ENCODE measurements at places on chromosomes 5 and 9.

DNA sequence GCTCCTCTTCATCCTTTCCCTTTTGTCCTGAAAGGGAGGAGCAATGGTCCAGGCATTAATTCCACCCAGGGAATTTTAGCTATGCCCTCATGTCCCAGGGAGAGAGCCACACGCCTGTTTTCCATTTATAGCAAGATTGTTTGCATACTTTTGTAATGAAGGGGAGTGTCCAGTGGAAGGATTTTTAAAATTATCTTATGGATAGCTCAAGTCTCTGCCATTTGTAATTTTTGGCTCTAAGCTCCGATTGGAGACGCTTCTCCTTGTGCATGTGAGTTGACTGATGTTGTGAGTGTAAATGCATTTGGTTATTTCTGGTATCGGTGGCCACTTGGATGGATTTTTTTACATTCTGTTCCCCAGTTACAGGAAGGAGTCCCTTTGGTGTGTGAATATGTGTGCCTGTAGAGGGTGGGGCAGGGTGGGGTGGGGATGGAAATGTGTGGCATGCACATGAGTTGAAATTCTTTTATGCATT lies 7.2 kb upstream of the RPL26L1 start:
- no peak for DNase-seq

DNA sequence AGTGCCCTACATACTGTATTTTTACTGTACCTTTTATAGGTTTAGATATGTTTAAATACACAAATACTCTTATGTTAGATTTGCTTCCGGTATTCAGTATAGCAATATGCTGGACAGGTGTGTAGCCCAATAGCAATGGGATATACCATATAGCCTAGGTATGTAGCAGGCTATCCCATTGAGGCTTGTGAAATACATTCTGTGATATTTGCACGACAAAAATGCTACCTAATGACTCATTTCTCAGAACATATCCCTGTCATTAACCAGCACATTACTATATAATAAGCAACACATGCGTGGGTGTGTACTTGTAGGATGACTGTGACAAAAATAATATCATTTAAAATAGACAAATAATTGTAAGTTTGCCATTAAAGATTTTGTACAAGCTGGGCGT lies 208.8 kb downstream of the MRPS30 start:
- no peak for DNase-seq

- no peak for DNase-seq
Observed at GRCh38 chr5:170525470-170526211, 21.8 kb downstream of the KCNIP1 start.

DNA sequence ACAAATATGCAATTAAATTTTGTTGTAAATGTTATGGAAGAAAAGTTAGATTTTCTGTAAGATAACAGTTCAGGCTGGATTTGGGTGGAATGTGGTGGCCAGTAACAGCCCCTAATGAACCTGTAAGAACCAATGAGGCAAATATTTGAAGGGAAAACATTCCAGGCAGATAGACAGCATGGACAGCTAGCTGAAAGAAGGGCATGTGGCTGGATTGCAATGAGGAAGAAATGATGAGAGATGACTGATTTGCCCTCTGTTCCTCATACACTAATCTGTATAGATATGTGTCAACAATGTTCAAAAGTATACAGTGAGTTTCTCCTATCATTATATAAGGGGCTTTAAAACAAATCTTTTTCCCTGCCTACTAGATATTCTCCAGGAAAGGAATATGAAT lies 58.8 kb downstream of the MAN2A1 start:
- no peak for DNase-seq

GRCh38 chr9:32573821-32574220 lies 862 bp upstream of the NDUFB6 start:
- DNase-seq = no peak

- no peak for DNase-seq
Observed at GRCh38 chr9:76902395-76902794, 3.5 kb downstream of the PRUNE2 start.

GRCh38 chr5:166401391-166401790 lies 1890.1 kb upstream of the WWC1 start:
- DNase-seq = no peak

- DNase-seq = no peak
Observed at GRCh38 chr5:51203598-51203997, 179.7 kb upstream of the ISL1 start.

DNA sequence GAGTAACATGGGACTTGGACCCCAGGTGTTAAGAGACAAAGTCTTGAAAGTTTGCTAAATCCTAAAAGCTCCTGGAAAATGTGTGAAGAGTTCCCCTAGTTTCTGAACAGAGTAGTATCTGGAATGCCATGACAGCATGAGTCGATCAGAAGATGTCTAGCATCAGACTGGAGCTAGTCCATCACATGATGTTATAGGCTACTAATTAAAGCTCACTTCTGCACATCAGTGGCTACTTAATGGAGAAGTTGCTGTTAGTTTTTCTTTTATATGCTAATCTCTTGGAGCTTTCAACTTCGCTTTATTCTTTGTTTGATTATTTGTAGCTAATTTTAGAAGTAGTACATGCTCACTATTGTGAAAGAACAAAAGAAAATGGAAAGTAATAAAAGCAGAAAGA lies 471.3 kb upstream of the KLF4 start:
- DNase-seq = no peak

DNA sequence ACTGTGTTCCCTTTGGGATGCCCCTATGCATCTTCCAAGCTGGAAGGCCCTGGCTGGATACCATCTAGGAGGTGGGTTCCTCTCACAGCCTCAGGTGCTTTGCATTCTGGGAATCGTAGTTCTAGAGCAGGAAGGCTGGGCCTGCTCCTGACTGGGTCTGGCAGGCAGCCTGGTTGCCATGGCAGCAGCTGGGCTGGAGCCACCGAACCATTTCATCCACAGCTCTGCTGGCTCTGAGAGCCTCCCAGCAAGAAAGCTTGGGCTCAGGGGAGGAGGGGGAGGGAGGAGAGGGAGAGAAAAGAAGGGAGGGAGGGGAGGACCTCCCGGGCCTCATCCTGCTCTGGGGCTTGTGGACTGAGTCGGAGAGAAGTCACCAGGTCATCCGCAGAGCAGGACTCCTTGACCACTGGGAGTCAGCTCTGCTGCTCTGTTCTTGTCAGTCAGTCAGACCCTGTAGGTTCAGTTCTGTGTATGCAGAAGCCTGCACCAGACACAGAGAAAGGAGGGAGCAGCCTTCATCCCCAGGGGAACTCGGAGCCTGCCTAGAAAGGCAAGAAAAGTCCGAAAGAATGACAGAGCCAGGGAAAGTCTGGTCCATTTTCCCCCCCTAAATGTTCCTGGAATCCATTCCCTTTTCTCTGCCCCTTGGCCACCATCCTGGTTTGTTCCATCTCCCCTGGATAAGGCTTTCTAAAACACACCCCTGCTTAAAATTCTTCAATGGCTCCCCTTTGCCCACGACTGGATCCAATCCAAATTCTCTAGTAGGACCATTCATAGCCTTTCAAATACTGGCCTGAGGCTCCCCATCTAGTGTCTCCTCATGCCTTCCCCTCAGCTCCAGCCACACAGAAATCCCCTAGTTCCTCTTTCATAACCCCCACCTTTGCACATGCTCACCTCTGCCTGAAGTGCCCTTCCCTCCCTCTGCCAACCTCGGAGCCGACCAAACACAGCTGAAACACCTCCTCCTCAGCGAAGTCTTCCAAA lies 65.4 kb upstream of the ARAP3 start:
- no peak for DNase-seq

All from activated CD4-positive, CD25-positive, alpha-beta regulatory T cell (primary cell).